Testis (tissue), 5 donors: ENCODE measurements at places on chromosomes 2 and 18. TPM values are rescaled to one million over a fixed set of nuclear protein-coding genes. Genes with fewer than 3 reads are reported as not detected.

Gene AGXT
- total RNA-seq = not detected

GRCh38 chr18:59516356-59517155 lies 157.5 kb upstream of the LMAN1 start:
- no peaks in the 10 kb centered on the region for H3K36me3 ChIP-seq
- DNase-seq = peak; percentile 72
- H3K4me3 ChIP-seq = no peak overlapping the region

Gene IWS1
- total RNA-seq = 52.7 TPM

Gene PRR30
- total RNA-seq = 55.4 TPM

GRCh38 chr18:42801706-42802105 lies 313.8 kb downstream of the RIT2 start:
- no peaks in the 10 kb centered on the region for H3K27me3 ChIP-seq
- H3K4me3 ChIP-seq = no peak overlapping the region
- no peak overlapping the region for H3K27ac ChIP-seq

Gene CTNNA2
- 36.8 TPM for total RNA-seq
